ENCODE measurements at places on chromosomes 16 and 17.

- no peak for DNase-seq
Measured at GRCh38 chr16:89618109-89618998, 4.9 kb downstream of the DPEP1 start.

DNA sequence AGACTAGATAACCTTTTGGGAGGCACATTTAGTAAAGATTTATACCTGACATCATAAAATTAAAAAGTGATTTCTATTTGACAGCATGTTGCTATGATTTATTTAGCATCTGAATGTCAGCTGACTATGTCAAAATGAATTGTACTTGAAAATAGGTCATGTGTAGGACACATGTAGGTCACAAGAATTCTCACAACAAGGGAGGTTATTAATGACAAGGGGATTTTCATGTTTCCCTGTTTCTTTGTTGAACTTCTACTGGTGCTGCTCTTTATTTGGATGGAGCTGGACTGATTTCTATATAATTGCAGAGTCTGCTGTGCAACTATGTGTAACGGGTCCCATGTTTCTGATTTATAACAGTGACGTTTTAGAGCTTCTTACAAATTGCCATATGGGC lies 144.4 kb downstream of the CNTNAP4 start:
- no peak for DNase-seq

GRCh38 chr16:9503251-9503984 lies 412.0 kb downstream of the HAPSTR1 start:
- DNase-seq = no peak

DNA sequence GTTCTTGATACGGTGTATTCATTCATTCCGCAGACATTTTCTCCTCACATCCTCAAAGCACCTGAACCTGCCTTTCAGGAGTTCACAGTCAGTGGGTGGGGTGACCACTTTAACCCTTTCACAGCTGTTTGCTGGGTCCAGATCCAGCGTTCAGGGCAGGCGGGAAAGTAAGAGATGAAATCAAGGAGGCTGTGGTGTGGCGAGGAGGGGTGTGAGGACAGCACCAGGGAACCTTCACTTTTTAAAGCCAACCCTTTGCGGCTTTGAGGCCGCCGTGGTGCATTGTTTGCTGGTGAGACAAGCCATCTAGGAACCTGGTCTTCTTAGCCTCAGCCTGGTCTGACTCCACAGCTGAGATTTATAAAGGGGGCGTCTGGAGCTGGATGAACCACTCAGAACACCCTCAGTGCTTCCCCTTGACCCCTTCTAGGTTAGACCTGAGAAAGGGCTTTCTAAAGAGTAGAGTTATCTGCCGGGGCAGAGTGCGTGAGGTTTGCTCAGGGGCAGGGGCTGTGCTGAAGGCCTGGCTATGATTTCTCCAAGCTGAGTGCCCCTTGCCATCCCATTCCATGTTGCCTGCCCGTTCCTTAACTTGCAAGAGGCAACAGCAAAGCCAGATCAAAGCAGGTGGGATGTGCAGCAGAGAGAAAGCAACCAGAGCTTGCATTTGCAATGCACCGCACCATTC lies 933 bp downstream of the CCR7 start:
- no peak for DNase-seq

- peak; percentile 40 for DNase-seq
Measured at GRCh38 chr17:45018848-45019711, 32.4 kb downstream of the DCAKD start.

DNA sequence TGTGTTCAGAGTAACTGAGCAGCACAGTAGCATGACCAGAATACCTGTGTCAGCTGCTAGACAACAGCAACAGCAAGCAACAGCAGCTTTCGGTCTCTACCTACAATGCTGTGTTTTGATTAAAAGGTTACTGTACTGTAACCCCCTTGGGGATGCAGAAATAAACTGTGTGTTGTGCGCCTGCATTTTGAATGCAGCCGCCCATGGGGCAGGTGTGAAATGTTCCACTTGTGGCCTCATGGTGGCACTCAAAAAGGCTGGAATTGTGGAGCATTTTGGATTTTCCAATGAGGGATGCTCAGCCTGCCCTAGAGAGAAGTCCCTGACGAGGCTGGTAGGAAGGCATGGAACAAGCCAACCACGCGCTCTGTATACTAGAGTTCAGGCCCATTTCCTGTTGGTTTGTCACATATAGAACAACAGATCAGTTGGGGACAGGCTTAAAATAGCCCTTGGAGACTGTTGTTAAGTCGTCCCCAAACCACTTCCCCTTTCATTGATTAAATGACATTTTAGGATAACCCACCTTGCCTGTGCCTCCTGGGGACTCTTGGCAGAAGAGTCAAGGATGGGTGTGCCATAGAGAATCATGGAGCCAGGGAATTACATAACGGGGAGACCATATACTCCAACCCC lies 27.1 kb downstream of the SCPEP1 start:
- DNase-seq = no peak

DNA sequence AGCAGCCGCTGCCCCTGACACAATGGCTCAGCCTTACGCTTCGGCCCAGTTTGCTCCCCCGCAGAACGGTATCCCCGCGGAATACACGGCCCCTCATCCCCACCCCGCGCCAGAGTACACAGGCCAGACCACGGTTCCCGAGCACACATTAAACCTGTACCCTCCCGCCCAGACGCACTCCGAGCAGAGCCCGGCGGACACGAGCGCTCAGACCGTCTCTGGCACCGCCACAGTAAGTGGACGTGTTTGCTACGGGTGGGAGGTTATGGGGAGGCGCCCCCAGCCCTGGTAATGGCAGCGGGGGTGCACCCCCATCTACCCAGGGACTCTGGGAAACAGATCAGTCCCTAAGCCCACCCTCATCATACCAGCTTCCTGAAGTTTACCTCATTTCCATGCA lies 185.5 kb downstream of the RBFOX1 start:
- DNase-seq = no peak

DNA sequence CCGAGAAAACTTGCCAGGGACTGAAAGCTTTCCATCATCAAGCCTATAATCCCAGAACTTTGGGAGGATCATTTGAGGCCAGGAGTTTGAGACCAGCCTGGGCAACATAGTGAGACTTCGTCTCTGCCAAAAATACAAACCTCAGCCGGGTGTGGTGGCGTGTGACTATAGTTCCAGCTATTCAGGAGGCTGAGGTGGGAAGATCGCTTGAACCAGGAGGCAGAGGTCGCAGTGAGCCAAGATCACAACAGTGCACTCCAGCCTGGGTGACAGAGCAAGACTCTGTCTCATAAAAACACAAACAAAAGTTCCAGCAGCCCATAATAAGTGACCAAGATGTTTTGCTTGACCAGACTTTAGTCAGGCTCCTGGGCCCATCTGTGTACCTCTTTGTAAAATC lies 1.9 kb downstream of the MEAK7 start:
- DNase-seq = no peak

DNA sequence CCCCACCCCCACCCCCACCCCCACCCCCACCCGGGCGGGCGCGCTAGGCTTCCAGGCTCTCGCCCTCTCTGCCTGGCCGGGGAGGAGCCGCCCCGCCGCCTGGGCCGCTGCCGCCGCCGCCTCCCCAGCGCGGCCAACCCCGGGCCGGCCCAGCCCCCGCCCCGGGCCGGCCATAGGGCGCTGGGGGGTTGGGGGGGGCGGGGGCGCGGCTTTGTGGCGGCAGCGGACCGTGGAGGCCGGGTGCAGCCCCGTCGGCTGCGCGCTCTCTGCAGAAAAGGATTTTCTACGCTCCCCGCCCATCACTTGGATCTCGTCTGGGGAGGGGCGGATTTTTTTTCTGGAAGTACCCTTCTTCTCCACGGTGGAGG lies 230.9 kb downstream of the MRTFB start:
- no peak for DNase-seq

- DNase-seq = no peak
Measured at GRCh38 chr16:9533042-9533441, 441.6 kb downstream of the HAPSTR1 start.

GRCh38 chr17:35377706-35378105 lies 4.3 kb upstream of the SLFN11 start:
- no peak for DNase-seq

GRCh38 chr17:15321556-15322251 lies 19.7 kb downstream of the TEKT3 start:
- no peak for DNase-seq

GRCh38 chr17:9363440-9364350 lies 211.9 kb downstream of the STX8 start:
- no peak for DNase-seq

- no peak for DNase-seq
Measured at GRCh38 chr17:37541880-37542660, 52.4 kb downstream of the DUSP14 start.
